ENCODE measurements at places on chromosomes 5 and 9.

DNA sequence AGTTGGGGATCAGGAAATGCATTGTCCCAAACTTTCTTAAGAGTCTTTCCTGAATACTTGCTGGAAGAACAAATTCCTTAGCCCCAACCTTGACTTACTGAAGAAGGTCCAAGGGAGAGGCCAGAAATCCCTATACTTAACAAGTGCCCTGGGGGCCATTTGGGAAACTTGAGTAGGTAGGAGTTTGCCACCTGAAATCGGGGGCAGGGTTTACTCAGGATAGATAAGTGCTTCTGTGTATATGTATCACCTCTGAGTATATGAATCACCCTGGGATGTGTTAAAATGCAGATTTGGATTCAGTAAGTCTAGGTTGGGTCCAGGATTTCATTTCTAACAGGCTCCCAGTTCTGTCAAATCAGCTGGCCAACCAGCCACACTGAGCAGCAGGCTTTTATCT, 47.9 kb upstream of the MYO10 start:
- no peak for DNase-seq

DNA sequence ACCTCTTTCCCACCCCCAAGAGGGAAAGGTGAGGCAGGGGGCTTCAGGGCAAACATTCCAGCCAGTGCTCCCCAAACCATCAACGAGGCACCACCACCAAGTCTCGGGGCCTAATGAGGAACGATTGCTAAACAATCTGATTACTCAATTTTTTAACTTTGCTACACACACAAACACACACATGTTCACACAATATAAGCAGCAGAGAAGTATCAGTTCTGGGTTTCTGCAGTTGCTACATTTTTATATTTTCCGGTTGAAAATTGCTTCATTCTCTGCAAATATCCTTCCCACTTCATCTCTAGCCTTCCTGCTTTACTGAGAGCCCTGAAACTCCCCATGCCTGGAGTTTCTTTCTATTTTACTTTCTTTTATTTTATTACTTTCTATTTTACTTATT, 60.2 kb downstream of the FEM1C start:
- DNase-seq = no peak

- DNase-seq = no peak
Measured at GRCh38 chr5:95244479-95244878, 40.4 kb downstream of the MCTP1 start.

DNA sequence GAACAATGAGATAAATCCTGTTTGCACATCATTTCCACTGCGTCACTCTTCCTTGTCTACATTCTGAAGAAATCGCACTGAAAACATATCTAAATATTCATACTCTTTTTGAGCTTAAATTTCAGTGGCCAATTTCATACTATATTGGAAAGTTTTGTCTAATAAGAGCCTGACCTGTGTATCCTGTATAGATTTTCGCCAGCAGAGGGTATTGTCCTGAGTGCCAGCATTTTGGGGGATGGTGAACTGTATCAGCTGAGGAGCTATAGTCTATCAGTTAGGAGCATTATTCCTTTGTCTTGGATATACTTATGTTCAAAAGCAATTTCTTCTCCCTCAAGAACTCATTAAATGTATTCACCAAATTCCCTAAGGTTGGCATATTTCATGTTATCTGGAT, 102.3 kb downstream of the SEMA6A start:
- no peak for DNase-seq

GRCh38 chr5:151093476-151093889, 12.6 kb upstream of the TNIP1 start:
- peak; percentile 97 for DNase-seq

DNA sequence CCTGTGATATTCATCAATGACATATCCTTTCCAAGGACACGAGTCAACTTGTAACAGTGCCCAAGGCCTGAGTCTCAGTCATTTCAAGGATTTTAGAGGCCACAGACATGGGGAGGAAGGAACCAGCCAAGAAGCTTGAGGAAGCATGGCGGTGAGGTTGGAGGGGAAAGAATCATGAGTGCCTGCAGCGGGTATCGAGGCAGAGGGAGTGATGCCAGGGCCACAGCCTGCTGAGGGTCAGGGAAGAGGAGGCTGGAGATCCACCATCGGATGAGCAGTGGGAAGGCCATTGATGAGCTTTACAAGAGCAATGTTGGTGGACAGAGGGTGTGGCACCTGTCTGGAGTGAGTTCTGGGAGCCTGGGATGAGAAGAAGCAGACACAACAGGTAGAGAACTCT, 88.5 kb upstream of the IER5L start:
- no peak for DNase-seq

All from mammary epithelial cell (primary cell).